HepG2 (cell line): ENCODE measurements at places on chromosomes 4 and X. TPM values are rescaled to one million over a fixed set of nuclear protein-coding genes. Genes with fewer than 3 reads are reported as not detected.

DNA sequence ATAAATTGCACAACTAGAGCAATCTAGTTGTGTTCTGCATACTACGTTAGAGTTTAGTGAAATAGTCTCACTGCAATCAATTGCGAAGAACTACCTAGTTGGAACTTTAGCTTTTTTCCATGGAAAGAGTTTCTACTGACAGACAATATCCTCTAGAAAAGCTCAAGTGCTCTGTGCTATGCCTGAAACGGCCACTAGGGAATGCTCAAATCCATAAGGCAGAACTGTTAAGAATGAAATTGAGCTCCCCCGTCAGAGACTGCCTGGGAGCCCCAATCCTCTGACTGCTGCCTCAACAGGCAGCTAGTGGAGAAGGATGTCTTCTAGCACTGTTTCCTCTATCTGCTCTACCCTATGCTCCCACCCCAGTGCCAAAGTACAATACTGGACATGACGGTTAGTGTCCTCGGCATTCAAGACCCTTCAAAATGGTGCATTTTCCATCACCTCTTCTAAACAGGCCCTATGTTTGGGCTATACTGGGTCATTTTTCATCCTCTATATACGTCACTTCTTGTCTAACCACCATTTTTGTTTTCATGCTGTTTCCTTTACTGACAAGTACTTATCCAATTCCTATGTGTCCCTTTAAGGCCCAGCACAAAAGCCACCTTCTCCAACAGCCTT, 35.3 kb downstream of the FRMD7 start:
- DNase-seq = peak; percentile 55

DNA sequence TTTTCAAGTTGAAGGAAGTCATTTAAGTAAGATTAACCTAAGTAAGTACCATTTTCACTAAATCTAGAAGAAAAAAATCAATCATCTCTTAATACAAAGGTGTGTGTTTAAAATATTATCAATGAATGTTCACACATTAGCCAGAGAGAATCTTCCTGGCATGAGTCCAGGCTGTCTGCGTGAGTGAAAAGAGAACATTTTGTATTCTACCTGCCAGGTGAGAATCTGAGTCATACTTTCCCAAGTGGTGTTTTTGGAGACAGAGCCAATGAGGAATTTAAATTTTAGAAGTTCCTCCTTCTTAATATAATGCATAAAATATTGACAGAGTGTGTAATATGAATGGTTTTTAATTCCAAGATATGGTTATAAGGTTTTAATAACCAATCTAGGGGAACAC, 371.8 kb upstream of the NR3C2 start:
- no peak for DNase-seq

DTHD1 gene
- total RNA-seq = not detected in 2 replicates

DNA sequence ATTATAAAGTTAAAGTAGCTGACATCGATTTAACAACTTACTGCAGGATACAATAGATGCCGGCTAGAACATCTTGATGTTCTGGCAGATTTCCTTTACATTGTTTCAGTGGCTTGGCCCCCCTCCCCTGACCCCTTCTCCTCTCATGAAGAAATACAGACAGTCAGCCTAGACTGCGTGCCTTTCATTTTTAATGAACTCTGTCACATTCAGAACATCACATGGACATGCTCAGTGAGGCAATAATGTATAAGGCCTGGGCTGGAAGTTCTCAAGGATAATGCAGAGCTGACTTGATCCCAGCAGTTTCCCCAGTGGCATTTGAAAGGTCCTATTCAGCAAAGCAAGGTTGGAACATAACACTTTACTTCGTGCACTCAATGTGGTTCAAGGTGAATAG, 239.2 kb downstream of the ANK2 start:
- no peak for DNase-seq

- DNase-seq = no peak
Observed at GRCh38 chr4:140523370-140523856, 555 bp upstream of the ELMOD2 start.

PNMA5 gene
- not detected in 2 replicates for total RNA-seq

DNA sequence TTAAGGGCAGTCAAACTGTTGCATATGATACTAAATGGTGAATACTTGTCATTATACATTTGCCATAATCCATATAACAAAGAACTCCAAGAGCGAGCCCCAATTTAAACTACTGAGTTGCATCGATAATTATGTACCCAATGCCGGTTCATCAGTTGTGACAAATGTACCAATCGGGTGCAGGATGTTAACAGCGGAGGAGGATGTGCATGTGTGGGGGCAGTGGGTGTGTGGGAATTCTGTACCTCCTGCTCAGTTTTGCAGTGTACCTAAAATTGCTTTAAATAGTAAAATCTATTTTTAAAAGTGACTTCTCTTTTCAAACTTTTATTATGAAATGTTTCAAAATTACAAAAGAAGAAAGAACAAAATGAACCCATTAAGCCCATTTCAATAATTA, 20.8 kb upstream of the CDS1 start:
- no peak for DNase-seq

- DNase-seq = no peak
Observed at GRCh38 chr4:182700362-182701160, 216.6 kb downstream of the DCTD start.

DNA sequence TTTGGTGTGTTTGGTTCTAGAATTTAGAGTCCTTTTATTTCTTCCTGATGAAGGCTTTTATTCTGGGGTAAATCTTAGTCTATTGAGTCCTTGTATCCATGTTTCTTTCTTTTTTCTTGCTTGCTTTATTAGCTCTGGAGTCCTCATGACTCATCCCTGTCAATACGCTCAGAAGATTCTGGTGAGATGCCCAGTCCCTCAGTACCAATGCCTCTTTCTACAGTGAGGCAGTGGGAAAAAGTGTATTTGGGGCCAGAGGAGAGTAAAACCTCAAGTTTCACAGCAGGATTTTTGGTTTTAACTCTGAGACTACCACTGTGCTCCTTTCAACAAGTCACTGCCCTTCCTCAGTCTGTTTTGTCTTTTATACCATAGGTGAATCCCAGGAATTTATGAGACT, 368.0 kb downstream of the GBA3 start:
- DNase-seq = no peak

- no peak for DNase-seq
Observed at GRCh38 chr4:40335525-40335894, 377 bp downstream of the CHRNA9 start.

EIF1AX gene
- total RNA-seq = 82.7 and 124 TPM in 2 replicates

GRCh38 chr4:1098311-1098925, 14.9 kb downstream of the RNF212 start:
- DNase-seq = no peak

DNA sequence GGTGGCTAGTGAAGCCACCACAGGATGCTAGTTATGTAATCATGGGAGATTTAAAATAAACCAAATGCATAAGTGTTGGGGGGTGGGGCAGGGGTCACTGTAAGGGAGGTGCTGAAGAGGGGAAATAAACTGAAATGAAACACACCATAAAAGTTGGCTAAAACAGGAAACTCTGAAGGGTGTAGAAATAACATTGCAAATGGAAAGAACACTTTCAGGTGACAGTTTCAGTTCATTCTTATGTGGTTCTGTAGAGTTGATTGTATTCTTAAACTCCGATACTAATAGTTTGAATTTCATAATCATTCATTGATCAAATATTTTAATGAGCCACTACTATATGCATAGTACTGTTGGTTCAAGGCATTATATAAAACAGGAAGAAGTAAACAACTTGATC, 80.1 kb downstream of the HDAC8 start:
- DNase-seq = no peak

- DNase-seq = no peak
Observed at GRCh38 chr4:26447378-26447777, 42.9 kb downstream of the CCKAR start.

DNA sequence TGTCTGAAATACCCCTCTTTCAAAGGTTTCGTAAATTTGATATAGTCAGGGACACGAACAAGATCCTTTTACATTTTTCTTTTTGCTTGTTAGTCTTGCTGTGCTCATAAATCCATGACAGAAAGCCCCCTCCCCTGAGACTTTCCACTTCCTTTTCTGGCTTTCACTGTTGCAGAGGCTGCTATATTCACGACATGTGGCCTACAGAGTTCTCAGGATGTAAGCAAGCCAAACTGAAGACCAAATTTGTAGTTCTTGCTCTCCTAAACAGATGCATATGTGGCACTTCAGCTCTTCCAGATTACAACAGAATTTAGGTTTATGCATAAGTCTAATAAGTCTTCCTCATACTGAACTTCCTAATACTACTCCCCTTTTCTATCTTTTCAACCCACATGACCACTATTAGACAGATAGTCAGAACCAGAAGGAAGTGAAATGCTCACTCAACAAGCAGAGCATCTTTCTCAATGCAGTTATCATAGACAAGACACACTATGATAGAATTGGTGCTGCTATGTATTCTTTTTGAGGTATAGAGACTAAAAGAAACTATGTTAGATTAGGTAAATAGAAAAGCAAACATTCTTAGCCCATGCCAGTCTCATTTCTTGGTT, 15.0 kb downstream of the BTK start:
- no peak for DNase-seq

GRCh38 chrX:7996414-7996813, 69.2 kb upstream of the PNPLA4 start:
- peak; percentile 28 for DNase-seq

- no peak for DNase-seq
Observed at GRCh38 chr4:151581570-151581969, 172.6 kb downstream of the FHIP1A start.

TCEAL2 gene
- not detected in 2 replicates for total RNA-seq

PNMA3 gene
- total RNA-seq = not detected in 2 replicates

DNA sequence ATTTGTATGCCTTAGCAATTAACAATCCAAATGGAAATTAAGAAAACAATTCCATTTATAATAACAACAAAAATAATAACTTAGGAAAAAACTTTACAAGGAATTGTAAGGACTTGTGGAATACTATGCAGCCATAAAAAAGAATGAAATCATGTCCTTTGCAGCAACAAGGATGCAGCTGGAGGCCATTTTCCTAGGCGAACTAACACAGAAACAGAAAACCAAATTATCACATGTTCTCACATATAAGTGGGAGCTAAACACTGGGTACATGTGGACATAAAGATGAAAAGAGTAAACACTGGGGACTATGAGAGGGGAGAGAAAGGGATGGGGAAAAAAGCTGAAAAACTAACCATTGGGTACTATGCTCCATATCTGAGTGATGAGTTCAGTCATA, 77.4 kb downstream of the WNK3 start:
- no peak for DNase-seq

LGI2 gene
- not detected in 2 replicates for total RNA-seq

BEND4 gene
- not detected in 2 replicates for total RNA-seq

GRCh38 chr4:53128706-53129357, 237.0 kb downstream of the SCFD2 start:
- no peak for DNase-seq

PPP3CA gene
- 13.2 and 18.0 TPM in 2 replicates for total RNA-seq

PLCXD1 gene
- 87.7 and 111 TPM in 2 replicates for total RNA-seq

GRCh38 chr4:59966758-59967157, 1233.4 kb upstream of the ADGRL3 start:
- DNase-seq = no peak

GRCh38 chrX:153365670-153366069, 31.7 kb downstream of the ZNF275 start:
- DNase-seq = no peak

PTTG2 gene
- not detected in 2 replicates for total RNA-seq

- no peak for DNase-seq
Observed at GRCh38 chrX:68644861-68645260, 2.6 kb upstream of the STARD8 start.

- no peak for DNase-seq
Observed at GRCh38 chr4:77816546-77816945, 2.6 kb downstream of the CNOT6L start.

NAP1L3 gene
- total RNA-seq = 0.10 and 0.13 TPM in 2 replicates

C4orf51 gene
- total RNA-seq = not detected in 2 replicates

DNA sequence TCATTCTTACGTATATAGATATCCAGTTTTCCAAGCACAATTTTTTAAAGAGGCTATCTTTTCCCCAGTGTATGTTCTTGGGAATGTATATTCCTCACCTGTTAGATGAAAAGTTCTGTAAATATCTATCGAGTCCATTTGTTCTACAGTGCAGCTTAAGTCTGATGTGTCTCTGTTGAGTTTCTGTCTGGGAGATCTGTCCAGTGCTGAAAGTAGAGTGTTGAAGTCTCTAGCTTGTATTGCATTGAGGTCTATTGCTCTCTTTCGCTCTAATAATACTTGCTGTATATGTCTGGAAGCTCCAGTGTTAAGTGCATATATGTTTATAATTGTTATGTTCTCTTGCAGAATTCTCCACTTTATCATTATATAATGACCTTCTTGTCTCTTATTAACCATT, 373.1 kb downstream of the PPARGC1A start:
- DNase-seq = no peak

GRCh38 chr4:175431694-175432093, 380.4 kb downstream of the GPM6A start:
- no peak for DNase-seq

TMSB15A gene
- total RNA-seq = not detected in 2 replicates

DNA sequence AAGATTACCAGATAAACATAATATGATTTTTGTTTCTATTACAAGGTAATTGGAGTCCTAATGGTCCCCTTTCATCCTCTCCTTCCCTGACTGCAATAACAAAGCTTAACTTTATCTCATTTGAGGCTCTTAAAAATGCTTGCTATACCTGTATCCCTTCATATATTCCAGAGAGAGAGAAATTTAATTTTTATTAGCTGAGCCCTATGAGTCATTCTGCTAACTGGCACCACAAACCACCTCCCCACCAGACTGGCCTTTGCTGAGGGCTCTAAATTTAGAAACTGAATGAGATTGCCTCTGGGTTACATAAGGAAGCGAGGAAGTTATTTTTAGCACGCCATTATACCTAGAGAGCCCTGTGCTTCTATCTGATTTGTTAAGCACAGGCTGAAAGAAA, 27.4 kb downstream of the CBLL2 start:
- no peak for DNase-seq

- DNase-seq = peak; percentile 28
Observed at GRCh38 chrX:14039344-14039743, 9.7 kb upstream of the GEMIN8 start.

- DNase-seq = no peak
Observed at GRCh38 chrX:153549807-153550206, 32.4 kb downstream of the ATP2B3 start.
